ENCODE measurements at places on chromosomes 6 and 20. TPM values are rescaled to one million over a fixed set of nuclear protein-coding genes. Genes with fewer than 3 reads are reported as not detected.

Gene MYCT1
- total RNA-seq = 0.11 TPM

Gene SCRT2
- total RNA-seq = not detected

Gene OPN5
- not detected for total RNA-seq

Gene IPCEF1
- not detected for total RNA-seq

Gene REM1
- 0.18 TPM for total RNA-seq

Gene RANBP9
- total RNA-seq = 10.9 TPM

Gene HLA-DQA2
- total RNA-seq = not detected

Gene HLA-DOA
- total RNA-seq = not detected

Gene SLC24A3
- not detected for total RNA-seq

Gene FHL5
- total RNA-seq = not detected

Gene TLDC2
- total RNA-seq = not detected

Gene CDK5RAP1
- total RNA-seq = 34.1 TPM

Gene BCAS1
- total RNA-seq = 0.42 TPM

Gene DACT2
- total RNA-seq = 0.15 TPM

Gene ADIG
- total RNA-seq = not detected

Gene GFOD1
- 1.2 TPM for total RNA-seq
